ENCODE measurements at places on chromosomes 6 and 20.
A peak's percentile ranks its signal among the peaks of the same experiment; 100 is the strongest.

- no peak for DNase-seq
These were observed 78.0 kb downstream of the DLGAP4 start for GRCh38 chr20:36384022-36384619.

DNA sequence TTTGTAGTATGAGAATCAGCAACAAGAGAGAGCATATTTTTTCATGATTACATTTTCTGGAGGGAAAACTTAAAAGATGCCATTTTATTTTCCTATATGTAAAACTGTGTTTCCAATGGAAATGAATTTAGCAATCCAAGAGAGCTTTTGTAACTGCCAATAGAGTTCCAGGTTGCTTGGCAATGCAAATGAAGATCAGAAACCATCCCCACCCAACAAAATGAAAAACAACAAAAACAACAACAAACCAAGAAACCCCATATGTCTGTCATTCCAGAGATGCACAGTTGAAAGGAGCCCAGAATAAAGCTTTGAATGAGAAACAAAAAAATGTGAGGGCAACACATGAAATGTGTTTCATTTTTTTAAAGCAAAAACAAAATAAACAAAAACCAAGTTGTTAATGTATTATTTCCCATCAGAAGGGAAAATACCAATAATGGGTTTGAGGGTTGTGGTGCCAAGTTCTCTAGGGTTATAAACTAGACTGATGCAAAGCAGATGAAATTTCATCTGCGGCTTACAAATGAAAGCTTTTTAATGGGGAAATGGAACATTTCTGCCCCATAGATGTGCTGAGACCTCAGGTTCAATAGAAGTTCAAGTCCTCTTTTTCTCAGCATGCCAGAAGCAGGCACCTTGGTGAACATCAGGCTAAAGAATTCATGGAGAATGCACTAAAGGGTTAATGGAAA, 121.5 kb upstream of the MCHR2 start:
- no peak for DNase-seq

- DNase-seq: no peak
These were observed 125.9 kb downstream of the HS3ST5 start for GRCh38 chr6:114216789-114217467.

DNA sequence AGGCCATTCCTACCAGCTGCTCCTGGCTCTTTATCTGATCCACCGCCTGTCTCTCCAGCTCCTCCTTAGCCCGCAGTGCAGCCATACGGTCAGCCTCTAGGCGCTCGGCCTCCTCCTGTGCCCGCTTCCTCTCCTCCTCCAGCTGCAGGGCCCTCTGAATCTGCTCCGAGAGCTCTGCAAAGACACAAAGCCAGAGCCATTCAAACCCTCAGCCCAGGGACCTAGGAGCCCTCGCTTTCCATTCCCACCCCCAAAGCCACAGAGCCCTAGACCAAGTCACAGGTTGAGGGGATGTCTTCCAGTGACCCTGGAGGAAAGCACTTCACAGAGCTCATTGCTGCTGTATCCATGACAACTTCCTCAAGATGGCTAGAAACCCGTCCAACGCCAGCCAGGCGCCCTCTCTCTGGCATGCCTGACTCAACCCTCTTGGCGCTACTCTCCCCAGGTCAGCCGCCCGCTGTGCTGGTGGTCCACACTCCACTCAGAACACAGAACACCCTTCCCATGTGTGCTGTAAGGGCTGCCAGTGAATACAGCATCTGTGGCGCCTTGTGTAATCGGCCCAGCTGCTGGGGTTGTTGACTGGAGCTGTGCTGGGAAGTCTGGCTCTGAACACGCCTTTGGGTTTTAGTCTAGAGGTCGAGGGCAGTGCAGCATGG, 49.3 kb downstream of the EZR start:
- no peak for DNase-seq

DNA sequence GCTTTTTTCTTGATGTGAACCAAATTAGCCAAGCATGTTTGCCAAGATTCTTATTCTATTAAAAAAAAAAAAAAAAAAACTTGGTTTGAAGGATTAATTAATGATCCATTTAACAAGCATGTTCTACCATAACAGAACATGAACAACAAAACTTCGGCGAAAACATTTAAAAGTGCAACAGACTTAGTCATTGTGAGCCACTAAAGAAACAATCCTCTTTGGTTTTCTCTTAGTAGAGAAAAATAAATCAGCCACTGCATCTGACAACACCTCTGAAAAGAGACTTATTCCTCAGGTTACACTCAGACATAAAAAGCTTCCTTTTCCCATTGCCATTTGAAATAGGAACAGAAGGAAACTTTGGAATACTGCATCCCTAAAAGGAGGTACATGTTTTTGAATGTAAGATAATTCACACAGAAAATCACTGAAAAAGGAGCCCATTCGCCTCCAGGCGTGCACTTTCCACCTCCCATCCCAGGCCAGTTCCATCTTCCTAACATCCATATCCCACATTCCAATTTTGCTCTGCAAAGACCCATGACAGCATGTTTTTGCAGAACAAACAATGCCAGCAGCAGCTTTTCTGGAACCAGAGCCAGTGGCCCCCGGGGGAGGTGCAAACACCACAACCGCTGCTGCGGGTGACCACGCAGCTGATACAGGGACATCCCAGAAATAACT, 79.5 kb downstream of the ZMYND8 start:
- no peak for DNase-seq

GRCh38 chr20:33852626-33853506, 41.7 kb downstream of the CHMP4B start:
- DNase-seq: no peak

DNA sequence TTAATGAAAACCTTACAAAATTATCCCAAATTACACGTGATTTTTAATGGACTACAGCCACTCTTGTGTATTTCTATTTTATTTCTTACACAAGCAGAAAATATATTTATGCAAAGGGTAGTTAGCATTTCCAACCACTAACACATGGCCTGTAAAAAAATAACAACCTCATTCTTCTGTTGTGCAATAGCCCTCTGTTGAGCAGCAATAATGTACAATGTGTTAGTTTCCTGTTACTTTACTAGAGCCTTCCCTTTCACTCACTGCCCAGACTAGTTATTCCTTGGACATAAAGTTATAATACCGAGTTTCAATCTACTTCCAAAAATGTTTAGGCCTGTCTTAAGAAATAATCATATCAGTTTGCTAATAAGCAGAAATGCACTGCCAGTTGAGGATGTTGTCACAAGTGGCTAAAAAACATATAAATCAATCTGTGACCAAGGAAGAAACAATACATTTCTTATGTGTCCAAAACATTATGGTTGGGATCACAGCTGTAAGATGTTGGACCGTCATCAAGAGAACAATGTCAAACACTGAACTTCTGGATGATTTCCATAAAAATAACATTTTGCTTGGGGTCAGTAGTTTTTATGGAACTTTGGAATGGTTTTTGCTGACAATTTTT, 73.6 kb upstream of the RNF146 start:
- DNase-seq: no peak

GRCh38 chr6:74578339-74578738, 627.5 kb downstream of the COL12A1 start:
- DNase-seq: no peak

- DNase-seq: no peak
These were observed 40.5 kb downstream of the HMGN3 start for GRCh38 chr6:79193971-79194370.

DNA sequence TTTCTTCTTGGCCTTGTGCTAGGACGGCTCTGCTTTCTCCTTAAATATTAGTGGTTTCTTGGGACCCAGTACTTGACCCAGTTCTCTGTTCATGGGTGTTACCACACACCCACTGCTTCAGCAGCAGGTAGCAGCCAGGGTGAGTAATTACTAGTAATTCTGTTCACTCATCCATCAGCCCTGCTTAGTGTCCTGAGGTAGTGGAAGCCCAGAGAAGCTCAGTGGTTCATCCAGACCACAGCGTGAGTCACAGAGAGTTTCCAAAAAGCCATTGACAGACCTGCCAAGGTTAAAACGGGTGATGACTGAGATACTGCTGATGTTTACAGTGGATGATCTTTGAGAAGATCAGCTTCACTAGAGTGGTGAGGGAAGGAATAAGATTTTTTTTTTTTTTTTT, 51.7 kb upstream of the HINT3 start:
- peak; percentile 83 for DNase-seq

DNA sequence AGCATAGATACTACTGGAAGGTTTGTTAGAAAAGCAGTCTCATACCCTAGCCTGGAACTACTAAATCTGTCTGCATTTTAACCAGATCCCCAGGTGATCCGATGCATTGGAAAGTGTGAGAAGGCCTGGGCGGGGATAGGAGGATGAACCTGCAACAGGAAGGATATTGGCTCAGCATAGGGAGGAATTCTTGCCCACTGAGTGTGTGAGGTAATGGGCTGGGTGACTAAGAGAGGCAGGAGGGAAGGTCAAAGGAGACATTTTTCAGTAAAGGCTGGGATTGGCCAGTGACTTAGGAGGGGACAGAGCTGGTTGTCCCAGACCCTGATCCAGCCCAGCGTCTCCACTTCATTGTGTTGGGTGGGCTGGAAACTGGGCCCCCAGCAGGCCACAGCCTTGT, 191.0 kb upstream of the LRFN2 start:
- no peak for DNase-seq

- DNase-seq: no peak
These were observed 198.1 kb upstream of the SGK1 start for GRCh38 chr6:134515986-134516385.

- DNase-seq: peak; percentile 43
These were observed 124.9 kb upstream of the CST7 start for GRCh38 chr20:24823989-24824693.

GRCh38 chr20:1806456-1806855, 88.8 kb upstream of the SIRPA start:
- no peak for DNase-seq

- no peak for DNase-seq
These were observed 56.4 kb downstream of the FOXF2 start for GRCh38 chr6:1445650-1446330.

GRCh38 chr6:15595461-15596173, 67.2 kb downstream of the DTNBP1 start:
- DNase-seq: no peak

- DNase-seq: no peak
These were observed 99.7 kb downstream of the PXDC1 start for GRCh38 chr6:3651698-3652229.

- no peak for DNase-seq
These were observed 1.5 kb downstream of the MTHFD1L start for GRCh38 chr6:150866991-150867501.

DNA sequence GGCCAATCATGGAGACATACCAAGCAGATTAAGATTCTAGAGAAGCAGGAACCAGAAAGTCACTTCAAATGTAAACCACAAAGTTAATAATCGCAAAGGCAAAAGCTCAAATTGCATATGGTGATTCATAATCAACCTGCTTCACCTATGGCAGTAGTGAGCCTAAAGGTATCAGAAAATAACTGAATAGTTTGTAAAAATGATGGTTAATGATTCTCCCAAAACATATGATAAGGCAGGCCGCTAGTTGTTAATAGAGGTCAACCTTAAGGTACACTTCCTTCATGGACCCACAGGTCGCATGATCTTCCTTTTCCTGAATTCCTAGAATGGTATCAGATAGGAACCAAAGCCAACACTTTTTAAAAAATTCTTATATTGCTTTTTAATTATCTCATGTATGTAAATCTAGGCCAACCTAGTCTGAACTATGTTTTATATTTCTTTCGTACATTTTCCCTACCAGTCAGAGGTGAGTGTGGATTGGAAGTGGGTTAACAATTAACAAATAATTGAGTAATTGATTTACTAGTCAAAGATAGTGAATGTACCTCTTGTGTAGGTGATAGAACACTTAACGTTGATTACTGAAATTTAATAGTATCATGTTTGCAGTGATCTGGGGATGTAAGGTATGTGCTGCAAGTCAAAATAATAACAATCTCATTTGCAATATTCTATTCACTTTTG, 16.4 kb downstream of the TAAR2 start:
- DNase-seq: no peak

DNA sequence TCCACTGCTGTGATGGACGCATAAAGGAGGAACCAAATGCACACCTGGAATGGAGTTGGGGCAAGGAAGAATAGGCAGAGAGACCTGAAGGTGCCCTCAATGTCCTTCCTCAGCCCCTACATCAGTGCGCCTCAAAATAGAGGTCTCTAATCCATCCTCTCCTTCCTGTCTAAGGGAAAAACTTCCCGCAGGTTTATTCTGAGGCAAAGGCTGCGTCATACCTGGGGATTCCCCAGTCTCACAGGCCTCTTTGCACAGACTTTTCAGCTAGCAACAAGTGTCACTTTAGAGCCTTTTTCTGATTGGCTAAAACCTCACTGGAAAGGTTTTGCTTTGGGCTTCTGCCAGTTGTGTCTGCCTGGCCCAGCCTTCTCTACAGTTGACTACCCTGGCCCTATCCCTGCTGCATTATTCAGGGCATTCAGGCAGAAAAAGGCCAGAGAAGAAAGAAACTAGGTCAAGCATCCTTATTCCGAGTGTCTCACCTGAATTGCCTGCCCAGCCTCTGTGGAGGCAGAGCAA, 1.8 kb upstream of the HLA-DQB1 start:
- peak; percentile 81 for DNase-seq

DNA sequence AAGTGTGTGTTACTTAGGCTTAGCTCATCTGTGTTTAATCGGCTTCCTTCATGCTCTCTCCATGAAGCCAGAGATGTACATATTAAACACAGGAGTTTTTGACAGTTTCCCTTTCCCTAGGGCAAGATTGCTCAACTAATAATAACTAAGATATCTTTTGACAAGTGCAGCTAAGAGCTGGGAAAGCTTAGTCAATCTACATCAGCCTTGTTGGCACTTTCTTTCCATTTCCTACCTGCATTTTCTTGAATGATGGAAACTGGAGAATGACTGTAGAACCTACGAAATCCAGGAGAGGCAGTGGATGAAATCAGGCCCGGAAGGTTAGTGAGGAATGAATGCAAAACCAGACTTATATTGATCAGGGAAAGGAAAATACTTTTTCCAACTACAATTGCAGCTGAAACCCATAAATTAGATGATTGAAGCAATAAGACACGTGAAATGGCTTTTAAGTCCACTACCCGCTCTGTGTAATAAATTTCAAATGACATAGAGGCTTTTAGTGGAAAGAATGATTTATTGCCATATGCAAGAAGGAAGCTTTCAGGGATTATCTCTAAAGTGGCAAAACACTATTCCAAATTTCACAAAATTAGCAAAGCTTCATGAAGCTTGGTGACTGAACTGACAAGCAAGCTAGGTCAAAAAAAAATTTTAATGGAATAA, 237.2 kb upstream of the ID4 start:
- DNase-seq: no peak

DNA sequence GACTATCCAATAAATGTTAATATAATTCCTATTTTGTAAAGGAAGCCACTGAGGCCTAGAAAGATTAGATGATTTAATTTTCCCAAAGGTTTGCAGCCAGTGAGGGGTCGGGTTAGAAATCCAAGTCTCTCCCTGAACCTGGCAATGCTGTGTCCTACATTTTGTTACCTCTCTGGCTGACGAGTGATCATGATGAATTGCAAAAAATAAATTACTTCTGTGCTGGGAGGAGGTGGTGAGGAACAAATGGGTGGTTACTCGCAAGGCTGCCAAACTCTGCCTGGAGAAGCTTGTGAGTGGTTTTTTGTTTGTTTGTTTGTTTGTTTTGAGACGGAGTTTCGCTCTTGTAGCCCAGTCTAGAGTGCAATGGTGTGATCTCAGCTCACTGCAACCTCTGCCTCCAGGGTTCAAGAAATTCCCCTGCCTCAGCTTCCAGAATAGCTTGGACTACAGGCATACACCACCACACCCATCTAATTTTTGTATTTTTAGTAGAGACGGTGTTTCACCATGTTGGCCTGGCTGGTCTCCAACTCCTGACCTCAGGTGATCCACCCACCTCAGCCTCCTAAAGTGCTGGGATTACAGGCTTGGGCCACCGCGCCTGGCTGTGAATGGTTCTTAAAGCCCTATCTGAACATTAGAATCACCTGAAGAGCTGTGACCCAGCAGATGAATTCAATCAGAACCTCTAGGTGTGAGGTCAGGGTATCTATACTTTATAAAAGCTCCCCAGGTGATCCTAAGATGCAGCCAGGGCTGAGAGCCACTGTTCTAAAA, 20.2 kb upstream of the TBC1D7 start:
- no peak for DNase-seq

Data from activated effector memory CD4-positive, alpha-beta T cell treated with anti-CD3 and anti-CD28 coated beads, Interleukin-2, amount 50 U/mL, for 16 hours (primary cell).